Stimulated activated CD4-positive, alpha-beta T cell treated with anti-CD3 and anti-CD28 coated beads, Interleukin-1b, Interleukin-23, amount 100 ng/mL, for 1 hour (primary cell): ENCODE measurements at places on chromosomes 2 and 18.

DNA sequence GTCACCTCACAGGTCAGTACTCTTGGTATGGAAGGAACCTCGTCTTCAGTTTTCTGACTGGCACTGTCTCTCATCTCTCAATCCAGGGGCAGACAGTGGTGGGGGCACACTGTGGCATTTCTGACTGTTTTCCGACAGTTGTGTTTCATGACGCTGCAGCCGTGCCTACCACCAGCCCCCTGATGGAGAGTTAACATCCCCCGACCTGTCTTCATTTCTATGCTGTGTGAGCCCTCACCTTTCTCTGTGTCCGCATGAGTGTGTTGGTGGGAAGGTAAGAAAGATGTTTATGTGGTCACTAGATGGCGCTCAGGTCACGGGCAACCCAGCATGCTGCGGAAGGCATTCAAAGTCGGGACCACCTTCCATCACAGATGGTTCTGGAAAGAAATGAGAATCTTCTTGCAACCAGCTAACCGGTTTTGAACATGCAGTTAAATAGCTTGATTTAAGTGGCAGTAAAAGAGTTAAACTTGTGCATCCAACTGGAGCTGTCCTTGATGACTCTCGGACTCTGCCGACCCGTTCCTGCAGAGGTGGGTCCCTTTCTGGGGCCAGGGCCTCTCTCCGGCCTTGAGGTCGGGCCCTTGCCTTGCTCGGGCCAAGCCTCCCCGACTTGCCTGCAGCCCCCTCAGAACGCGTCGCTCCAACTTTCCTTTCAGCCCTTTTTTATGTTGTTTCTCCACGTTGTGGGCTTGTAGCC lies 92.4 kb downstream of the DYSF start:
- DNase-seq, result no peak

DNA sequence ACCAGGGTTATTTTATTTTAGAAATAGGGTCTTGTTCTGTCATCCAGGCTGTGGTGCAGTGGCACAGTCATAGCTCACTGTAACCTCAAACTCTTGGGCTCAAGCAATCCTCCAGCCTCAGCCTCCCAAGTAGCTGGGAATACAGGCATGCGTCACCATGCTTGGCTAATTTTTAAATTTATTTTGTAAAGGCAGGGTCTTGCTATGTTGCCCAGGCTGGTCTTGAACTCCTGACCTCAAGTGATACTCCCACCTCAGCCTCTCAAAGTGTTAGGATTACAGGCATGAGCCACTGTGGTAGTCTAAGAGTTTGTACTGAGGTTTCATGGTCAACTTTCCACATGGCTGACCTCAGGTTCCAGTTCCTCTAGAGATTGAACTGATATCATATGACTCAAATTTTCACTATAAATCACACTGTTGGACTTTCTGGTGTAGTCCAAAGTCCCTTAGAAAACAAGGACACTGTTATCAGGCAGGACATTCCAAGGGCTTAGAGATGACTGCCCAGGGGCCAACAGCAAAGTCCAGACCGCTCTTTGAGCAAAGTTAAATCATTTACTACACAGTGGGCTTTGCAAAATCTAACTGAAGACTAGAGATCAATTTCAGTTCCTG lies 82.0 kb upstream of the MEX3C start:
- no peak for DNase-seq

GRCh38 chr18:63216516-63217311 lies 102.9 kb downstream of the BCL2 start:
- DNase-seq, result no peak

DNA sequence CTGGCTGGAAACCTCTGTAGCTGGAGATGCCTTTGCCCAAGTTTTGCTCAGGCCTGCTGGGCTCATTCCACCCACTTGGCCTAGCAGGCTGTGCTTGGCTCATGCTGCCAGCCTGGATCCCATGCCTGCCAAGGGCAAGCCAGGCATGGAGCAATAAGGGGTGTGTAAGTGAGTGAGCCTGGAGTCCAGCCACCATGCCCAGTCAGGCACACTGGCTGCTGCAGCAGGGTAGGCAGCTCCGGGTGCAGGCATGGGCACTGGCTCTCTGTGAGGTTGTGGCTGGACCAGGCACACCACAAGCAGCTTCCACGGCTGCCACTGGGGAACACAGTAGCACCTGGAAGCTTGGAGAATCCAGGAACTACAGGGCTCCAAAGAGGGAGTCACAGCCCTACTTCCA lies 147.7 kb upstream of the HS6ST1 start:
- DNase-seq, result no peak

DNA sequence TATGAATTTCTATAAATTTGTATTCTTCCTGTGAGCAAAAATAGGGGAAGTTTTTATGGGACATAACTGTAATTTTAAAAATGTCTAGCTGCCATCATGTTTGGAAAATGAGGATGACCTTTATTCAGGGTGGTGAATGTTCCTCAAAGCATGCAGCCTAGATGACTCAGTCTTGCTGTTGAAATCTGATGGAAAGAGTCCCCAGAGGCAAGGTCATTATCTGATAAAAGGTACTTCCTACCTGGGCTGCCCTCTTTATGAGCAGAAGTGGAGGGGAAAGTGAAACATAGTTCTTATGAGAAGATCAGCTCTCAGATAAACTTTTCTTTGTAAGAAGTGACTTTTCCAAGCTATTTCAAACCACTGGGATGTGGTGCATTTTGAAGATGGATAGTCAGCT lies 1144.7 kb upstream of the PIK3C3 start:
- no peak for DNase-seq

- DNase-seq, result peak; percentile 24
Measured at GRCh38 chr2:9655441-9656269, 24.9 kb upstream of the YWHAQ start.

DNA sequence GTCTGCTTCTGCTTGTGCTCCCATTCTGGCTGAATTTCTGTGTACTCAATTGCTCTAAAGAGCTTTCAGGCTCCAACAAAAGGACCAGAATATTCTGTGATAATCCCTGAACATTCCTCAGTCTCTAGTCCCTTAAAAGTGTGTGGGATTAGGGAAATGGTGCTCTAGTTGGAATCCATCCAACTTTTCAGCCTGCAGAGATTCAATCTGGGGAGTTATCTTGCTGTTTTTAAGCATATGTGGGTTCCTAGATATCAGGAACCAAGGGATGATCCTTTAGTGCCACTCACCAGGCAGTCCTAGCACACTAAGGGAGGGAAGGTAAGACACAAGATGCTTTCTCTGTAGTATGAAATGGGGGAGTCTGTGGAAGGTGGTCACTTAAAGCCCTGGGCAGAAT lies 140.3 kb upstream of the SLC1A4 start:
- no peak for DNase-seq

- no peak for DNase-seq
Measured at GRCh38 chr2:145124085-145124484, 604.2 kb upstream of the ZEB2 start.

DNA sequence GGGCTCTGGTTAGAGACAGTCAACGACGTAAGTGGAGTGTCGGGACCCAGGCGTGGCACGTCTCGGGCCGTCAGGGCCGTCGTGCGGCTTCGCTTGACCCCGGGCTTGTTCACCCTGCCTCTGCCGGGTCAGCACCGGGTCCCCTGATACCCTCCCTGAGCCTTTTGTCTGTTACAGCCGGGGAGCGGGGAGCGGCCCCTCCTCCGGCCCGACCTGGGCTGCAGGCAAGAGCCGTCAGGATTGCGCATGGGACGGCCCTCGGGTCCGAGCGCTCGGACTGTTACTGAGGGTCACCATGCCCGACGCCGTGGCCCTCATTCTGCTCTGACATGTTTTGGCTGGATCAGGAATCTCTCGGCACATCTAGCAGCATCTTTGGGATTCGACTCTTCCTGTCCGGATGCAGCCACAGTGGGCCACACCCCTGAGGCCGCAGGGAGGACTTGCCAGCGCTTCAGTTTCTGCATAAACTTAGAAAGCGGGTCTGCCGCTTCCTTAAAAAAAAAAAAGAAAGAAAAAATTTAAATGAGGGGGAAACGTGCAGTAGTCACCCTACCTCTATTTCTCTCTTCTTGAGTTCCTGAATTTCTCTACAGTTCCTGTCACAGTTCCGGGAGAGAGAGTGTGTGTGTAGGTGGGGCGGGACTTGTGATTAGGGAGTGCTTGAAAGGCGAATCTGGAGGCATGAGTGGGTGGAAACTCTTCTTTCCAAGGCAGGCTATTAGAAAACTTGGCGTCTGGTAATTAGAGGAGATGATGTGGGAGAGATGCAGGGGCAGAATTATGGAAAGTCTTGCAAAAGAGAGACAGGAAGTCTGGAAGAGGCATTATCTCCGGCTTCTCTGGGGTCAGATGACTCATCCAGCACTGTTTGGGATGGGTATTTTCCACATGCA lies 909 bp downstream of the TMEM87B start:
- no peak for DNase-seq

DNA sequence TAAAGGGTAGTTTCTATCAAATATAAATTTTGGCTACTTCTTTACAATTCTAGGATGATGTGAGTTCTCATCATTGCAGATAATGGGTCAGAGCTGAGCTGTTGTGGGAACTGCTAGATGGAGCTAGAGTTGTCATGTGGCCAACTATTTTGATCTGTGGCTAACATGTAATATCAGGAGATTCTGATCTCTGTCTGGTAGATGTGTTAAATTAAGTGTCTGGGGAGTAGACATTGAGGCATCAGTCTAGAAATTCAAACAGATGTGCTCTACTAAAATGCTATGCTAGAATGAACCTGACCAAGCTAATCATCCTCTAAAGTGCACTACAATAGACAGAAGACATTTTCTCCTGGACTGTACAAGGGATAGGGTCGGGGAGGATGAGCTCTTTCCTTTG lies 30.3 kb upstream of the DARS1 start:
- no peak for DNase-seq

- DNase-seq, result no peak
Measured at GRCh38 chr2:118065921-118066511, 22.3 kb upstream of the INSIG2 start.

GRCh38 chr18:23877371-23877770 lies 137.2 kb upstream of the TTC39C start:
- DNase-seq, result no peak

DNA sequence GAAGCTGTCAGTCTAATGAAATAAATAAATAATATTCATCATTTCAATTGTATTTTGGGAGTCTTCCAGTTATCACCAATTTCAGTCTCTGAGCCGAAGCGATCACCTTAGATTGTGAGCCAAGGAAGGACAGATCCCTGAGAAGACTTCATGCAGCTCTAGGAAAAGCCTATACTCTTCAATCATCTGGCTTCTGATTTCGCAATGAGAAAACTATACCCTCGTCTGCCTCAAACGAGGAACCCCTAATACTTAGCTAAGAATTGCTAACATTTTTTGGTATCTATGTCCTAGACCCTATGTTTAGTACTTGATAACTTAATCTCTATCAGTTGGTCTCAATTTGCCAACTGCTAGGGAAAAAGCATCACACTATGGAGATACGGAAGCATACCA lies 4.5 kb upstream of the TTC27 start:
- no peak for DNase-seq

DNA sequence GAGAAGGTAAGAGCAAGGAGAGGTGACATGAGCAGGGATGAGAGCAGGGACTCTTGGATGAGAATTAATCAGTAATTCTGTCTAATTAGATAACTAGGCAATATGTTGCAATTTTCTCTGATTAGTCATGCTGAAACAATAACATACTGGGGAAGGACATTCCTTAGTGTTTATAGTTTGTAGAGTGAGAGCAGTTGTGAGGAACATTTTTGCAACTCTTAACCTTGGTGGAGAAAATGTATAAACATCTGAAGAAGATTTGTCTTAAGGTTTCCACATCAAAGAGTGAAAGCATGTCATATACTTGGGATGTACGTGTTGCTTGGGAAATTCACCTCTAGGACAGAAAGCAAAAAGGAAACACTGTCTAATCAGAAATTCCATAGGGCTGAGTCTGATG lies 955.4 kb upstream of the FANCL start:
- no peak for DNase-seq

- no peak for DNase-seq
Measured at GRCh38 chr18:11219571-11219970, 70.2 kb upstream of the PIEZO2 start.

GRCh38 chr18:7885865-7886264 lies 318.7 kb downstream of the PTPRM start:
- no peak for DNase-seq

DNA sequence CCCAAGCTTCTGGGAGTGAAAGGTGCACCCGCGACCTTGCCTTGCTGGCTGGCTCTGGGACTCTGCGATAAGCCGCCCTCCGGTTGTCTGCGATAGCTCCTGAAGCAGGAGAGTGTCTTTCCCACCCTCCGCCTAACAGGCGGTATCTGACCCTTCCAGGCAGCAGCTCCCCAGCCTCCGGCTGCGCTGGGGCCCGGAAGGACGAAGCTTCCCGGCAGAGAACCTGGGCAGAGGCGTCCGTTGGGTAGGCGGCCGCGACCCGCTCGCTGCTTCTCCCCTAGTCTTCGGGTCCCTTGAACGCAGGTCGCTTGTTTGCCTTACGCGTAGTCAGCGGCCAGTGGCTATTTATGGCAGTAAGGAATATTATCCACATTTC lies 446 bp upstream of the RHBDD1 start:
- no peak for DNase-seq

- DNase-seq, result no peak
Measured at GRCh38 chr18:70124139-70124538, 81.3 kb downstream of the RTTN start.

- DNase-seq, result no peak
Measured at GRCh38 chr2:207993151-207993763, 32.1 kb downstream of the PLEKHM3 start.

DNA sequence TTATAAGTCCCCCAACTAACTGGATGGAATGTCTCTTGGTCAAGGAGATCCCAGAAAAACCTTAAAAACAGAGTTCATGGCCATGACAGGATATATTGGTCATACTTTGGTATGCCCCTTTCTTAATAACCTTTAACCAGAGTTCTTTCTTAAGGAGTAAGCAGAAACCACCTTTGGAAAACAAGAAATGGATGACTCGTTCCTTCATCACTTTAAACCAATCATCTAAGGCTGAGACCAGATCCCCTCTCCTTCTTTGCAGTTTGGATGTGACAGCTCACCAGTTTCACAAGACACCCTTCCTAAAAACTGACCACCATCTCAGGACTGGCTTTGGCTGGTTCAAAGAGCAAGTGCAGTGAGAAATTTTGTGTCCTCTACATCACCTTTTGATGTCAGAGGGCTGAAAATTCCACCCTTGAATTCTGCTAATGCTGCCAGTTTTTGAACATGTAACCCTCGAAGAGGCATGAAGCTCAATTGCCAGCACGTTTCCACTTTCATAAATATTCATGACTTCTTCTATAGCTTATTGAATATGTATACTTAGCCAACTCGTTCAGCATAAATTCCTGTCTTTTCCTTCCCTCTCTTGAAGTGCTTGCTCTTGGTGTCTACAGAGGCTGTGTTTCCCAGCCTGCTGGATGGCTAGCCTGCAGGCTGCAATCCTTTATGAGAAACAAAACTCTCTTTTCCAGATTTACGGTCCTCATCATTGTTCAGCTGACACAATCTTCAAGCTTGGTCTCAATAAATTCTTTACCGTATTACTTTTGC lies 1323.5 kb upstream of the TMEFF2 start:
- DNase-seq, result no peak

- DNase-seq, result no peak
Measured at GRCh38 chr2:240635998-240636547, 10.8 kb downstream of the GPR35 start.

- DNase-seq, result no peak
Measured at GRCh38 chr18:46437061-46437460, 220.0 kb downstream of the LOXHD1 start.

GRCh38 chr18:13416208-13416607 lies 197.6 kb downstream of the LDLRAD4 start:
- DNase-seq, result no peak
